ENCODE measurements at places on chromosomes 11 and 22.

GRCh38 chr11:13954591-13954990 is 7.9 kb upstream of the SPON1 start:
- no peak for DNase-seq

DNA sequence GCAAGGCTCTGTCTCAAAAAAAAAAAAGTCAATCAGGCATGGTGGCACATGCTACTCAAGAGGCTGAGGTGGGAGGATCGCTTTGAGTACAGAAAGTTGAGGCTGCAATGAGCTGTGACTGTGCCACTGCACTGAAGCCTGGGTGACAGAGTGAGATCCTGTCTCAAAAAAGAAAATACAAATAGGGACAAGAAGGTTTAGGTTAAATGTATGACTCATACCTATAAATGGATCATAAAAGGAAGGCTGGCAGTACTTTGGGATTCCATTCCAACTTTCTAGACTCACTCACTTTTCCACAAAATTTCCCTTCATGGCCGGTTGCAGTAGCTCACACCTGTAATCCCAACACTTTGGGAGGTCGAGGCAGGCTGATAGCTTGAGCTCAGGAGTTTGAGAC is 25.6 kb upstream of the OSBP start:
- DNase-seq = no peak

- no peak for DNase-seq
These were observed 663.9 kb downstream of the DLG2 start for GRCh38 chr11:84963240-84963639.

- DNase-seq = no peak
These were observed 37.2 kb downstream of the BMAL1 start for GRCh38 chr11:13314676-13315394.

DNA sequence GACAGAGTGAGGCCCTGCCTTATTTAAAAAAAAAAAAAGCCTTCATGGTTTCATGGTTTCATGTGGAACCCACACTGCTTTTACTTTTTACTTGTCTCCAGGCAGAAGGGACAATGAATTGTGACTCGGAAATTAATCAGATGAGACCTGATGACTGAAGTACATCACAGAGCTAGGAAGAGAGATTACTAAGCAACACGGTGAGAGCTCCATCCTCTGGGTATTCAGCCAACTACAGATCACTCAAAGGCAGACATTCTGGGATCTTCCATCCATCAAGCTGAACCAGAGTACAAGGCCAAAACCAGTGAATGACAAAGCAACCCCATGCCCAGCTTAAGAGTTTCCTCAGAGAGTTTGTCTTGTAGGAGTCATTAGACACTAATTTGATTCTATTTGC is 433.2 kb downstream of the SOX6 start:
- no peak for DNase-seq

DNA sequence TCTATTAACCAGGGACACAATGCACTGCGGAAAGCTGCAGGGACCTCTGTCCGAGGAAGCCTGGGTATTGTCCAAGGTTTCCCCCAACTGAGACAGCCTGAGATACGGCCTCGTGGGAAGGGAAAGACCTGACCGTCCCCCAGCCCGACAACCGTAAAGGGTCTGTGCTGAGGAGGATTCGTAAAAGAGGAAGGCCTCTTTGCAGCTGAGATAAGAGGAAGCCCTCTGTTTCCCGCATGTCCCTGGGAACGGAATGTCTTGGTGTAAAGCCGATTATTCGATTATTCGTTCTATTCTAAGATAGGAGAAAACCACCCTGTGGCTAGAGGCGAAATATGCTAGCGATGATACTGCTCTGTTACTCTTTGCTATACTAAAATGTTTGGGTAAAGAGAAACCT is 5.2 kb downstream of the BET1L start:
- no peak for DNase-seq

GRCh38 chr11:86035164-86035563 is 33.7 kb downstream of the PICALM start:
- no peak for DNase-seq

DNA sequence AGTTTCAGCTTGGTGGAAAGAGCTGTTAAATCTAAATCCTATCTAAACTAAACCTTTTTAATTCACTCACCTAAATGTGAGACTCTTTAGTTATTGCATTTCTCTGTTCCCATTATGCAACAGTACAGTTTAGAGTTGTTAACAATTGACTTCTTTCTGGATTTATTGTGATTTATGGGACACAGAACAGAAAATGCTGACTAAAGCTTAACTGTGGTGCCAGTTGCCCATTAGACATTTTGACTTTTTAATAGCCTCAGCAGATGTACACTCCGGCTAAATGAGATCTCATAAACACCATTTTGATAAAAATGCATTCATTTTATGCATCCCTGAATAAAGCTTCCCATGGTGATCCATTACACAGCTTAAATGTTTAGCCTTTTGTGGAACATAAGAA is 356.6 kb downstream of the CASP12 start:
- no peak for DNase-seq

GRCh38 chr11:61115498-61116224 is 13.4 kb downstream of the CD5 start:
- DNase-seq = no peak

DNA sequence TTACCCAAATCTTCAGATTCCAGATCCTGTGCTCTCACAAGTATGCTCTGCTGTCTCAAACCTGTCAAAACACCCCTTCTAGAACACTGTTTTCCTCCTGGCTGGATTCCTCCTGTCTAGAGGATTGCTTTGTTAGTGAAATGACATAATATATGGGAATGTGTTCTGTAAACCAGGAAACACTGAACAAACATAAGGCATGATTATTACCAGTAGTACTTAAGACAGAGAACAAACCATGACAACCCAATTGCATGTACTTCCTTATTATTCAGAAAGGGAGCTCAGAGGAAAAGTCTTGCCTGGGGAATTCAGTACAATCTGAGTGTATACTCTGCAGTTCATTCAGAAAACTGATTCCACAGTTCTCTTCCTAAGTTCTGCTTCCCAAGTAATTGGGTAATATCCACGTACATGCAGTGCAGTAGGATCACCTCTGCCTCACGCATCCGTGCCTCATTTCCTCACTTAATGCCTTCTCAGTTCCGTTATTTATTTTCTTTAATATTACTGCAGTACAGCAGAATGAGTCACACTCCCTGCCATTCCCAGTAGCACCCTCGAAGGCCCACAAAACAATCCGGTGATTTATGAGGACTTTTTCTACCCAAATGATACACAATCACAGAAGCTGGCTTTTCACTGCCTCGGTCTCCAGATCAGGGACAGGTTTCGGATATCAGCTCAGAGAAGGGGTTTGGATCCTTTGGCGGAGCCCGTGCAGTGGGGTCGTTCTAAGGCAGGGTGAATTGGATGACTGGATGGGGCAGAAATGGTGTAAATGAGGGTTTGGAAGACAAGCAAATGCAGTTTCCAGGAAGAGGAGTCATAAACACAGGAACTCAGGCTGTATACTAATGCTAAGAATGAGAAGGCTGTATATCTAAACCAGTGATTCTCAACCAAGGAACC is 896.9 kb downstream of the KCNA4 start:
- no peak for DNase-seq

DNA sequence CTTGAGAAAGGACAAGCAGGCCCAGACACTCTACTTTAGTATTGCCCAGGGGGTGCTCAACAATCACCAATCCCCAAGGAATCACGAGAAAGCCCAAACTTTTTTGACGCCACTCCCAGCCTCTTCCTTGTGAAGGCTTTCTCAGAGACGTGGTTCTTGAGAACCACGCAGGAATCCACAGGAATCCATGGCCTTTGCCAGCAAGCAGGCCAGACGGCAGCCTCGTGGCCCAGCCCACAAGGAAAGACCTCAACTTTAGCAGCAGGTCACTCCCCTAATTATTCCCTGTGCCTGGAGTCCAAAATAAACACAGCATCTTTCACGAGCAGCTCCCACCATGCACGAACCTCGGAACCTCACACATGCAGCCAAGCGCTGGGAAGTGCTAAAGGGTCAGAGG is 104.2 kb downstream of the WT1 start:
- DNase-seq = no peak

DNA sequence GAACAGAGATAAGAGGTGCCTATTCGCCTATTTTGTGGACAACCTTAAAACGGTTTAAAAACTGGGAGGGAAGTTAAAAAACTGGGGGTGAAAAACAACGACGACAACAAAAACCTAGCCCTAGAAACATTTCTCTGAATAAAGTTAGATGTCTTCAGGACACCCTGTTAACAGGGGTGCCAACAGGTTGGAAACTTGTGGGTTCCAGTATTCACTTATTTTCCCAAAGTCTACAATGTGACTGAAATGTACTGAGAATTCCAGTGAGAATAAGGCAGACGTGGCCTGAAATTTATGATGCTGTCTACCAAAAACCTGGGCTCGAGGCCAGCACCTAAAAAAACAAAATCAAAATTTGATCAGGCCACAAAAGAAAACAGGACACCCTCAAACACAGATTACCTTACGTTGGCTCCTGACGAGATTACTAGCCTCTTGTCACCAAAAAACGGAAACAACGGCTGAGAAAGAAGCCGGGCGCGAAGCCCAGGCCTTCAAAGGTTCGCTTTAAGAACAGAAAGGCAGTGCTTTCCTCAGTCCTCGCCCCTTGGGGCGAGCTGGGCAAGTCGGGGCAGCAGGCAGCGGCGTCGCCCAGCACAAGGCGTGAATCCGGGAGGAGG is 906 bp downstream of the CCDC90B start:
- DNase-seq = no peak

DNA sequence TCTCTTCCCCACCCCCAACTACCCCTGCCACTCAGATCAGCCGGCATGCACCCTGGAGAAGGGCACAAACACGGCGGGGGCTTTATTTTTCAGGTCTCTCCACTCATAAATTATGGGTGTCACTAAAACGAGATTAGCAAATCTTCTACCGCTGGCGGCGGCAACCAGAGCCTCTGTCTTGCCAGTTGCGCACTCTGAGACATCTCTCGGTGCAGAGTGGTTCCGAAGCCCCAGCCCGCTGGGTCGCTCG is 125.3 kb upstream of the C11orf58 start:
- peak; percentile 9 for DNase-seq

DNA sequence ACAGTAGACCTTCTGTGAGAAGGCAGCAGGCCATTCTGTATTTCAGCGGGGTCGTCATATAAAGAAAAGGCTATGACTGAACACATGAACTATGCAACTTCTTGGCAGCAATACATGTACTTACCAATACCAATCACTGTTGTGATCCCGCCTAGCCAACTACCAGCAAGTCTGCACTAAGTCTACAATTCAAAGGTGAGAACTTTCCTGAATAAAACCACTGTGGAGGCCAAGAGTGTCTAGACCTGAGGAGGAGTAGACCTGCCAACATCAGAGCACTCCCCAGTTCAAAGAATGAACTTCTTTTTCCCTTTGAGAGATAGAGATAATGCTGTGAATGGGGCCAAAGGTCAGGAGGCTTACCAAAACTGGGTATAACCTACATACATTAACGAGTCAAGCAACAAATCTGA is 108.2 kb downstream of the SIK3 start:
- no peak for DNase-seq

DNA sequence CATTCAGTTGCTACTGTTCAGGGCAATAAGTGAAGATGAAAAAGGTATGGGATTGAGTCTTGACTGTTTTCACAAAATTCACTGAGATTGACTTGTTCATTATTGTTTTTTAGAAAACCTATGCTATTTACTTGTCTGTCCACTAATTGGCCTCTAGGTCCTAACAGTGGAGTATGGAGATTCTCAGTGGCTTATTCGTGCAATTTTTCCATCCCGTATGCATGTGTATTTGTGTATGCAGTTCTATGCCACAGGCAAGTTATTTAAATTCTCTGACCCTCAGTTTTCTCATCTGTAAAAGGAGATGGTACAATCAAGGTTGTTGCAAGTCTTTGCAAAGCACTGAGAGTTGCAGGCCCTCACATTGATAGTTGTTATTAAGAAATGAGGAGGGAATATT is 151.0 kb downstream of the BBOX1 start:
- DNase-seq = no peak

GRCh38 chr11:112734207-112734606 is 227.0 kb upstream of the NCAM1 start:
- no peak for DNase-seq

- DNase-seq = no peak
These were observed 740.5 kb downstream of the BRD1 start for GRCh38 chr22:49087198-49087597.

DNA sequence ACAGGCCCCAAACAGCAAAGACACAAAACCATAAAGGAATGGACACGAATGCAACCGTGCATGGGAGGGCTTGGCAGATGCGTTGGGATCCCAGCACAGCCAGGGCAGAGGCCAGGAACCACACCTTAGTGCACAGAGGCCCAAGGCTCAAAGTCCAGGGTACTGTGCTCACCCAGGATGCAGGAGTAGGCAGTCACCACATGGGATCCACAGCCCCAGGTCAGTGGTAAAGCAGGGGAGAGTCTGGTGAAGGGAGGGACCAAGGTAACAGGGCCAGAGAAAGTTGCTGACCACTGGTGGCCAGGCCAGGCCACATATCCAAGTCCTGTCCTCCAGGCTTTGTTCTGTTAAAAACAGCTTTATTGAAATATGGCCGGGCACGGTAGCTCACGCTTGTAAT is 6.5 kb upstream of the CERK start:
- DNase-seq = no peak

DNA sequence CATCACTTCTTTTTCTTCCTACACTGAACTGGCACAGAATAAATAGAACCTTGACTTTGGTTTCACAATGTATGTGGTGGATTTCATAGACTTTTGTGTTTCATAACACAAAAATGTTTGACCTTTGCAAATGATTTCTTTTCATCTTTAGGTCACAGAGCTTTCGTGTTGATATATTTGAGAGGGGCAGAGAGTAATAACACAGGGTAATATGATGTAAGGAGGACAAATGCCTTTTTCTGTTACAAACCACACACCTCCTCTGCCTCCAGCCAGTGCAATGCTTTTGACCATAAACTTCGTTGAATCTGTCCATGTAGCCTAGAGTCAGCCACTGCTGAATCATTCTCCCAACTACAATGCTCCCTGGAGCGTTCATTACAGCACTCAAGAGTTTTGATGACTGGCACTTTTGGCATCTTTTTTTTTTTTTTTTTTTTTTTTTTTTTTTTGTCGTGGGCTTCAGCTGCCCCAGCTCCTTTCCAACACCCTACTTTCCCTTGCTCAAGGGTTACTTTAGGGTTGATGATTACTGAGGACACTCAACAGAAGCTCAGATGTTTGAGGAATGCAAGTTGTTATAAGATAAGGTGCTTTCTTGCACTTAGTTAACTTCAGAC is 11.4 kb upstream of the CAT start:
- DNase-seq = no peak

Data from head of caudate nucleus (tissue), 42 donors.